Mesothelial cell of epicardium (in vitro differentiated cells): ENCODE measurements at places on chromosomes 12 and 14.

- no peak for DNase-seq
These were observed 328.7 kb downstream of the RPL10L start for GRCh38 chr14:46322730-46323403.

- no peak for DNase-seq
These were observed 6.7 kb upstream of the PTPRB start for GRCh38 chr12:70643939-70644338.

DNA sequence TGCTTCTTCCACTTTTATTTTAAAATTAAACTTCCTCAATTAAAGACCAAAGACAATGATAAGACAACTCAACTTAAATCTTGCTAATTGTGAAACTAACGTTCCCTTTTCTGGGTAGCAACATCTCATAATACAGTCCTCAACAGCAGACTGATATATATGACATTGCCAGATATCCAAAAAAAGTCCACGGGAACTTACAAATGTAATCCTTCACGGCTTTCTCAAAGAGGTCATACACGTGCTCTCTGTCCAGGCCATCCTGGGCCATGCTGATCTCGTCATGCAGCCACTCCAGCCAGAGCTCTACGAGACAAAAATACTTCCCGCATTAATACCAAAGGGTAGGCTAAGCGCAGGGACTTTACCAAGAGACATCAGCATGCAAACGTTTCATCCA, 13.3 kb downstream of the SART3 start:
- DNase-seq: no peak

- DNase-seq: peak; percentile 62
These were observed 790 bp downstream of the DYNC1H1 start for GRCh38 chr14:101965181-101965544.

GRCh38 chr12:45273717-45274271, 57.9 kb downstream of the ANO6 start:
- no peak for DNase-seq

- DNase-seq: no peak
These were observed 20.4 kb downstream of the MAP3K12 start for GRCh38 chr12:53478865-53479264.

- no peak for DNase-seq
These were observed 233.0 kb downstream of the EGLN3 start for GRCh38 chr14:33717866-33718265.

DNA sequence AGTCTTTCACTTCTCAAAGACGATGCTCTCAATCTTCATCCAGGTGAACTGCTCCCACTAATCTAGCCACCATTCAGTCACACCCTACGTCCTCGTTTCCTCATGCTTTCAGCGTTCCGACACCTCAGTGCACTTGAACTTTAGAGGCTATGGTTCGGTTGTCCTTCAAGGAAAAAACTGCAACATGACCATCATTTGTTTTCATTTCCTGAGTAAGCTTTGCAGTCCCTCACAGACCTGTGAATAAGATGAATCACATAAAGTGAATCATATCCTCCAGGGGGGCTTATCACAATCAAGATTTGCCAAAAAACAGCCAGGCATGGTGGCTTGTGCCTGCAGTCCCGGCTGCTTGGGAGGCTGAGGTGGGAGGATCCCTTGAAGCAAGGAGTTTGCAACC, 80.2 kb downstream of the TMCC3 start:
- DNase-seq: no peak

- peak; percentile 38 for DNase-seq
These were observed 48.9 kb upstream of the POC1B start for GRCh38 chr12:89574736-89575208.

DNA sequence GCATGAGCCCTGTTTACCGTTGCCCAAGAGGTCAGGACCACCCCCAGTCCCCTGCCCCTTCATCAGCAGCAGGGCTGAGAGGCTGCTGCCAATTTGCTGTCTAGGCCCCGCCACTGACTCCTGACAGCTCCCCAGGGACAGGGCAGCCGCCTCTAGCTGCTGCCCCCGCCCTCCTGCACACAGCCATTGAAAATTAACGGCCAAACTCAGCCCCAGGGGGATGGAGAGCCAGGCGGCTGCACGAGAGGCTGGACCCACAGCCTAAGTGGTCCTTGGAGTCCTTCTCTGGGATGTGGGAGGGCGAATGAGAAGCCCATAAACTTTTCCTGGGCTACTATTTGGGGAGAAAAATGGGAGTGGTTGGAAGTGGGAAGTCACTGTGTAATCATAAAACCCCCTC, 4.6 kb downstream of the FOXN4 start:
- no peak for DNase-seq

GRCh38 chr14:80117876-80118275, 93.4 kb downstream of the DIO2 start:
- DNase-seq: no peak

DNA sequence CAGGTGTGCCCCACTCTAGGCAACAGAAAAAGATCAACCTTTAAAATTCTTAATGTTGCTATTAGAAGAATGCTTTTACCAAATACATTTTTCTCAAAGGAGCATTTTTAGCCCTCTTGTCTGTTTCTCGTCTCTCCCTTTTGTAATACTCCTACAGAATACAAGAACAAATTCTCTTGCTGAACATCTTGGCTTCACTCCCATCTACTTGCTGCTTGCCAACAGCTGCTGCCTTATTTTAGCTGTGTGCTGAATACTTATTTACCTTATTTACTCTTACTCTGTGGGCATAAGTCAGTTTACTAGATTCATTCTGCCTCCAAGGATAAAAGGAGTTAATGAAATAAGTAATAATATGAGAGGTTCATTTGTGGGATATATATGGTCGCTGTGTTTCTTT, 70.8 kb downstream of the POLR3B start:
- DNase-seq: no peak

GRCh38 chr12:67512061-67512460, 136.5 kb upstream of the DYRK2 start:
- no peak for DNase-seq

DNA sequence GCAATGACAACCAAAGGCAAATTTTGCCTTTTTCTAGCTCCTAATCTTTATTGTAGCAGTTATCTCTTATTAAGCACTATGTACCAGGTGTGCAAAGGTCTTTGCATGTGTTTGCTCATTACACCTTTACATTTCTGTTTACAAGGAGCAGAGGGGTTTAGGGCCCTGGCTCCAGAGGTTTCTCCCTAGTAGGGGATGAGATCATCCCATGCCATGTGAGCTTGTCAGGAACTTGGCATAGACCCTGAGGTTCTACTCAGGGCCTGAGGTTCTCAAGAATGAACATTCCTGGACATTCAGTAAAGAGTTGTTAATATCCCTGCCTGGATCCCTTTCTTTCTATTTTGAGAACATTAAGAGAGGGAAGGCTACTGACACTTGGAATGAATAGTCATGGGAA, 292.0 kb downstream of the RPAP3 start:
- DNase-seq: no peak

GRCh38 chr14:22552001-22552826, 36.8 kb downstream of the DAD1 start:
- no peak for DNase-seq
